Mesendoderm (in vitro differentiated cells): ENCODE measurements at places on chromosomes 12 and 14.

- DNase-seq, result no peak
Measured at GRCh38 chr12:51216642-51217041, 1.2 kb downstream of the POU6F1 start.

- no peak for DNase-seq
Measured at GRCh38 chr12:66500841-66501240, 178.0 kb downstream of the GRIP1 start.

- no peak for DNase-seq
Measured at GRCh38 chr12:132451172-132451835, 38.6 kb upstream of the FBRSL1 start.

- DNase-seq, result no peak
Measured at GRCh38 chr14:28344381-28344780, 422.2 kb upstream of the FOXG1 start.

DNA sequence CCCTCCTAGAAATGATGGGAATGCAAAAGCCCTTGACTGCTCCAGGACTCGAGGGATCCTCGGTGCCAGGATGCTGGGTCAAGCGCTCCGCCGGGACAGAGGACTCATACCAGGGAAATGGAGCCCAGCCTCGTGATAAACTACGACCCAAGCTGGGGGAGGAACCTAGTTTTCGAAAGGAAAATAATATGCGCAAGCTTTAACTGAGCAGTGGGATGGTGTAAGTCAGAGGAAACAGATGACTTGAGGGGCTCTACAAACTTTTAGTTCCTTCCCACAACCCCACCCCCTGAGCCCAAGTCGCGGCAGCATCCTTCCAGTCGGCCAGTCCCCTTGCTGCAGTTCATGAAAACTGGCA lies 654 bp upstream of the SUPT16H start:
- no peak for DNase-seq

- no peak for DNase-seq
Measured at GRCh38 chr12:92696216-92696615, 6.6 kb upstream of the PLEKHG7 start.
